Stimulated activated CD4-positive, alpha-beta T cell treated with anti-CD3 and anti-CD28 coated beads, Interleukin-12 subunit alpha, Interleukin-12 subunit beta, amount 100 ng/mL, for 24 hours (primary cell): ENCODE measurements at places on chromosomes 5 and 9.

DNA sequence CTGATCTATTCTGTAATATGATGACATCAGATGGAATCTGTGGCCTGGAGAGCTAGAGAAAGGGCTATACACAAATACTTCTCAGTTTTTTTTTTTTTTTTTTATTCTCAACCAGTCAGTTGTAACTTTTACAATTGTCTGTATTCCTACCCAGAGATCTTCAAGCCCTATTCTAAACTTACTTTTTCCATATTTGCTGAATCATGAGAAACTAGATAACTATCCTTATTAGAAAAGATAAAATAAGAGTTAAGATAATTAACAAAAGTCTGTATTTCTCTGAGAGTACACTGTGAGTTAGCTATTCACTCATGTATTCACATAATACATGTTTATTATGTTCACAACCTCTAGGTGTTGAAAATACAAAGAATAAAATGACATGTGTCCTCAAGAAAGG, 1575.9 kb downstream of the EFNA5 start:
- DNase-seq: no peak

- DNase-seq: no peak
Observed at GRCh38 chr5:5751987-5752386, 329.5 kb downstream of the ICE1 start.

GRCh38 chr5:50767588-50767987, 101.2 kb downstream of the PARP8 start:
- DNase-seq: no peak

GRCh38 chr9:112218908-112219307, 43.8 kb upstream of the SUSD1 start:
- DNase-seq: no peak

DNA sequence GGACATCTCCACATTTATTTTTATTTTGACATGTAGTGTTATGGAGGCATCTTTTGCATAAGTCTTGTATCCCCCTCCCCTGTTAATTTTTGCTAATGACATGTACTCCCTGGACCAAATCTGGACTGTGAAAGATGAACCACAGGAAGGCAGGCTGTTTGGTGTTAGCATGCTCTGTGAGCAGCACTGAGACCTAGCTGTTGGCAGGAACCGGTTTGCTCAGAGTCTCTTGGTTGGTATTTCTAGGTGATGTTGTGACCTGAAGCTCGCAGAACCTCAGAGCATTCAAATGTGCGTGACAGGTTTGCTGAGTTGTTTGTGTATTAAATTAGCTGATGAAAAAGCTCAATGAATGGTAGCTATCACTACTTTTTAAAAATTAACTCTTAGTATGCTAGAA, 53.6 kb upstream of the PHF2 start:
- no peak for DNase-seq

GRCh38 chr5:95730730-95731570, at the start of gene RHOBTB3:
TSS of gene RHOBTB3 (plus strand) at chr5:95731336. CDS start at chr5:95731683, 347 bp downstream.
- no peak for DNase-seq

DNA sequence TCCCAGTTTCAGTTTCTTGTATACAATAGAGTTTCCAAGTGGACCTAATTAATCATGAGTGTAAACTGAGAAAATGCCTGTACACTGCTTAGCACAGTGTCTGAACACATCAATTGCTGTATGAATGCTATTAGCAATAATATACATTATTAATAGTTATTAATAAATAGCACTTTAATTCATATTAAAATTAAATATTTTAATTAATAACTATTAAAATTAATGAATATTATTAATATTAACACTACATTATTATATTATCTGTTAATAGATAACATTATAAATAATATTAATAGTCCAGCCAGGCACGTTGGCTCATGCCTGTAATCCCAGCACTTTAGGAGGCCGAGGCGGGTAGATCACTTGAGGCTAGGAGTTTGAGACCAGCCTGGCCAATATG, 244.9 kb upstream of the ANKRD55 start:
- no peak for DNase-seq

GRCh38 chr9:5269249-5269715, 35.2 kb downstream of the RLN2 start:
- no peak for DNase-seq

DNA sequence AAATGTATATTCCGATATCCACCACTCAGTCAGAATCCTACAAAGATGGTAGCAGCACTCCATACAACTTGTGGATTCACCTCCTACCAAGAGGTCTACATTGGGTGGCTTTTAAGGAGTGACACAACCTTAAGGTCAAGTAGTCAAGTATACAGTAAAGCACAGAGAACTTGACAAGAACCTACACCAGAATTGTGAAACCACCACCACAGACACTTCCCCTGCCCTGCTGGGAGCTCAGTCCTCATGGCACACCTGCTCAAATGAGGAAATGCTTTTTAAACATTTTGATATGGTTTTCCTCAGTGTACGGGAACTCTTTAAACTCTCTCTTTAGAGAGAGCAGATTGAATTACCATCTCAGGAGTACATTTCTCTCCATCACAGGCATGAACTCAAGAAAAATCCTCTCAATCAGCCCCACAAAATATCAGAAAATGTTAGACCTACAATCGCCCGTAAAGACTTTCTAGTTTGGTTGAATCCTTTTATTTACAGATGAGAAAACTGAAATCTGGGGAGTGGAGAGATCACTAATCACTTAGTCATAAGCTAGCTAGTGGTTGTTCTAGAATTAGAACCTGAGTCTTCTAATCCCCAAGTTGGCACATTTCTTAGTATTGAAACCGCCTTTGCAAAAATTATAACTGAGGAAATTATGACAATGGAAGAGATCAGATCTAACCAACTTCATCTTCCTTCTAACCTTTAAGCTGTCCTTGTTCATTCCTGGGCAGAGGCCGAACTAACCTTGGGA, 38.5 kb upstream of the NR4A3 start:
- DNase-seq: no peak

- DNase-seq: no peak
Observed at GRCh38 chr5:142323480-142324135, 1.2 kb downstream of the SPRY4 start.

DNA sequence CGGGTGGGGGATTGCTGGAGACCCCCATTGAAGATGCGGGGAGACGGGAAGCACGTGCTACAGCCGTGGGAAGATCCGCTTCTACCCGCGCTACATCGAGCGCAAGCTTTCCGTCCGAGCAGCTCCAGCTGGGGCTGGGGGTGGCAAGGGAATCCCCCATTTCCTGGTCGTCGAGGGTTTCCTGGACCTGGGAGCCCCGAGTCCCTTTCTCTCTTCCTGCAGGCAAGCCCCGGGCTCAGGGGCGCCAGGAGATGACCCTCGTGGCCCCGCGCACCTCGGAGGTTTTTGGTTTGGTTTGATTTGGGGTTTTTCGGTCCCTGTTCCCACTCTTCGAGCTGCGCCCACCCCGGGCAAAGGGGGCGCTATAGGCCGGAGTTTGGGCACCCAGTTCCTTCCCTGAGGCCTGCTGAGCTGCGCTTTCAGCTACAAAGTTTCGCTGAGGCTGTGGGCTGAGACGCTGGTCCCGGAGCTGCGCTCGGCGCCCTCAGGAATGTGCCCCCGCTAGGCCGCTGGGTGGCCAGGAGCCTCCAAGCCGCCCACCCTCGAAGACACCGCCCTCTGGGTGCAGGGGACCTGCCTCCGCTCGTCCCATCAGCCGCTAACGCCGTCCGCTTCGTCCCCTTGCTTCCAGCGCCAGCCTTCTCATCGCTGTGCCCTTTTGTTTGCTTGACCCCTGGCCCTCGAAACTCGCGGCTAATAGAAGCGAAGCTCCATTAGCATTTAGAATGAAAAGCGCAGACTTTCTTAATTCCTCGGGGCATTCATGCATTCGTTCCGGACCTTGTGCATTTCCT, 2.9 kb downstream of the NR4A3 start:
- DNase-seq: peak; percentile 60

DNA sequence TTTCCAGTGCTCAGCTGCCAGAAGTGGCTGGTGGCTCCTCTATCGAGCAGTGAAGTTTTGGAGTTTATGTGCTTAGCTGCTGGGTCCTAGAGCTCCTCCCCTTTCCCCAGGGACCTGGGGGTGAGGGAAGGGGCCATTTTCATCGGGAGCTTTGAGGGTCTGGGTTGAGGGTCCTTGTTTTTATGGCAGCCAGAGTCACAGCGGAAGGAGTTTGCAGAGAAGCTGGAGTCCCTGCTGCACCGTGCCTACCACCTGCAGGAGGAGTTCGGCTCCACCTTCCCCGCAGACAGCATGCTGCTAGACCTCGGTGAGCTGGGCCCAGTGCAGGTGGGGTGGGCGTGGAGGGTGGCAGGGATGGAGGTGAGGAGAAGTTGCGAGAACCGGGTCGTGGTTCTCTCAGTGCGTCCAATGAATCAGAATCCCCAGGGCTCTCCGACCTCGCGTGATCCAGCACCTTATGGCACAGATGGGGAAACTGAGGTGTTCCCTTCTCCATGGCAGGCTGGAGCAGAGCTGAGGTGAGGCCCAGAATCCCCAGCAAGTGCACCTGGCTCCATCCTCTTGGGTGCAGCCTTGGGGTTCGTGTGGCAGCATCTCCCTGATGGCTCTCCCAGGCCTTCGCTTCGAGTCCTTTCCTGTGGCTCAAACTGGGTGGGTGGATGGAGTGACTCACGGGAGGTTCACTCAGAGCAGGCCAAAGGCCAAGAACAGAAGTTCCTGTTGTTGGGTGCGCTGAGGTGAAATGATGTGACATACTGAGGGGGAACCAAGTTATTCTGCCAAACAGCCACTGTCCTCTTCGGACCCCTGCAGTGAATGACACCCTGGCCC, 21.7 kb upstream of the DOLPP1 start:
- DNase-seq: no peak

DNA sequence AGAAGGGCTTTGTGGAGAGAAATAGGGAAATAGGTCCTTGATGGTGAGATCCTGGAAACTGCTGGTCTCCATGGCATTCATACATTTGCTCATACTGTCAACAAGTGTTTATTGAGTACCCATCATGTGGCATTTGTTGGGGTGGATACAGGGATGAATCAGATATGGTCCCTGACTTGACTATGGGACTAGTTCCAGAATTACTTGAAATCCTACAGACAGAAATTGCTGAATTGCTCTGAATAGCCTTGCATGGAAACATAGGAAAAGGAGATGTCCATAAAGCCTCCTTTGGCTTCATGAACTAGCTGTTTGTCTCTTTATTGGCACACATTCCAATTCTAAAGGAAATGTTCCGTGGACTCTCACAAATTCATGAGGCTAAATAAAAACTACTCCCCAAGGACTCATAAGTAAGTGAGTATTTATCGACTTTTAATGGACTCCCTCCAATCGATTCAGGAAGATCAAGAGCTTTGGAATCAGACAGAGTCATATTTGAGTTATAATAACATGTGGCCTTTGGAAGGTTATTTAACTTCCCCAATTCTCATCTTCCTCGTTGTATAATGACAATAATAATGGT, 122.4 kb upstream of the C6 start:
- no peak for DNase-seq

GRCh38 chr5:117837786-117838185, 1150.6 kb downstream of the DTWD2 start:
- DNase-seq: no peak

DNA sequence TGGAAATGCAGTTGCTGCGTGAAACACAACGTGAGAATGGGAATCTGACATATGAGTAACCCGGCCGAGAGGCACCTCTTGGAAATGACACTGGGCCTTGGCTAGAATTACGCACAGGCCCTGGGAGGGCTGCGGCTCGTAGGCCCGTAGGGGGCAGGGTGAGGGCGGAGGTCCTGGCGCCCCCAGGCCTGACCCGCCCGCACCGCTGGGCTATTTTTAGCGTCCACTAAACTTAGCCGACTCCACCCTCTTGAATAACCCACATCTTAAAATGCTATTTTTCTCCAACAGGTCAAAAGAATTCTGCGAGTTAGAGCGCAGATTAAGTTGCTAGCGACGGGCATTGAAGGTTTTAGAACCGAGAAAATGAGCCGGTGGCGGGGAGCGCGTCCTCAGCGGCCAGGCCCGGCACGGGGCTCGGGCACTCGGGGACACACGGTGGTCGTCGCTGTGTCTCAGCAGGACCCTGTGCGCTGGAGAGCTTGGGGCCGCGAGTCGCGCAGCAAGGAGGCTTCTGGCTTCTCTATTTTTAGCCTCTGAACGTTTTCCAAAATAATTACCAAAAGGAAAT, 168.5 kb downstream of the AUH start:
- peak; percentile 73 for DNase-seq

- DNase-seq: no peak
Observed at GRCh38 chr9:87184956-87185642, 237.8 kb upstream of the GAS1 start.

- DNase-seq: no peak
Observed at GRCh38 chr9:101027733-101028345, 688 bp upstream of the PLPPR1 start.

- no peak for DNase-seq
Observed at GRCh38 chr9:14441976-14442651, 128.2 kb upstream of the NFIB start.

GRCh38 chr9:137496601-137497375, 37.7 kb upstream of the NSMF start:
- no peak for DNase-seq

- no peak for DNase-seq
Observed at GRCh38 chr9:85262333-85262732, 479.4 kb downstream of the AGTPBP1 start.

- no peak for DNase-seq
Observed at GRCh38 chr5:82816926-82817325, 260.3 kb downstream of the TMEM167A start.

DNA sequence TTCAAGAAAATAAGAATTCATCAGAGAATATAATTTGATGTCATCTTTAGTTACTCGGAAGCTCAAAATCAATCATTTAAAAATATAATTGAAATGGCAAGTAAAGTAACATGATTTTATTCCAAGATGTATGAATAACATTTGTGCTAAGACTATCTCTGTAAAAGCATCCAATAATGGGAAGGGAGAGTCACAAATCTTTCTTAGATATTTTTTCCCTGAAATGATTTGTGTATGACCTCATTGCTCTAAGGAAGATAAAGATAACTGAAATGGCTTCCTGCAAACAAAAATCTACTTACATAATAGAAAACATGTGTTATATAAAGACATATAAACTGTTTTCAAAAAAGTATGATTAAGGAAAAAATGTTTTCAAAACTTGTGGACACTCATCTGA, 97.4 kb upstream of the FGF10 start:
- DNase-seq: no peak

- no peak for DNase-seq
Observed at GRCh38 chr5:94807985-94808384, 189.5 kb downstream of the SLF1 start.

- no peak for DNase-seq
Observed at GRCh38 chr9:131704141-131704983, 35.5 kb downstream of the RAPGEF1 start.

DNA sequence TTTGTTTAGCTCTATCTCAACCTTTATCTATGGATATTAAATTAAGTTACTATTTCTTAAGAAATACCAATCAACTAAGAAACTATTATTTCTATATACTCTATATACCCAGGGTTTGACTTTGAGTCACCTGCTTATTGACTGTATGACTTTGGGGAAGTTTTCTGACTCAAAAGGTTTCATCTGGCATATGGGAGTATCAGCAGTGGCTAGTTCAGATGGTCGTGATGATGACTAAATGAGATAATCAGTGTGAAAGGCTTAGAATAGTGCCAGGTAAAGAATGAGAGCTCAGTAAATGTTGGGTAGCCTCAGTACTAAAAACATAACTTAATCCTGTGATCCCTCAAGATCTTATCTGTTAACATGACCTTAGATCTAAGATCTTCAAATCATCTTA, 179.7 kb upstream of the ISL1 start:
- no peak for DNase-seq

- DNase-seq: no peak
Observed at GRCh38 chr9:77988630-77989029, 43.0 kb downstream of the GNAQ start.

GRCh38 chr5:41747708-41748107, 122.5 kb downstream of the OXCT1 start:
- DNase-seq: no peak
